ENCODE measurements at places on chromosomes 1 and 21. TPM values are rescaled to one million over a fixed set of nuclear protein-coding genes. Genes with fewer than 3 reads are reported as not detected.

Gene DAB1
- 2.3 TPM for total RNA-seq

Gene SLC25A34
- total RNA-seq: 1.5 TPM

Gene PLA2G2F
- total RNA-seq: not detected

DNA sequence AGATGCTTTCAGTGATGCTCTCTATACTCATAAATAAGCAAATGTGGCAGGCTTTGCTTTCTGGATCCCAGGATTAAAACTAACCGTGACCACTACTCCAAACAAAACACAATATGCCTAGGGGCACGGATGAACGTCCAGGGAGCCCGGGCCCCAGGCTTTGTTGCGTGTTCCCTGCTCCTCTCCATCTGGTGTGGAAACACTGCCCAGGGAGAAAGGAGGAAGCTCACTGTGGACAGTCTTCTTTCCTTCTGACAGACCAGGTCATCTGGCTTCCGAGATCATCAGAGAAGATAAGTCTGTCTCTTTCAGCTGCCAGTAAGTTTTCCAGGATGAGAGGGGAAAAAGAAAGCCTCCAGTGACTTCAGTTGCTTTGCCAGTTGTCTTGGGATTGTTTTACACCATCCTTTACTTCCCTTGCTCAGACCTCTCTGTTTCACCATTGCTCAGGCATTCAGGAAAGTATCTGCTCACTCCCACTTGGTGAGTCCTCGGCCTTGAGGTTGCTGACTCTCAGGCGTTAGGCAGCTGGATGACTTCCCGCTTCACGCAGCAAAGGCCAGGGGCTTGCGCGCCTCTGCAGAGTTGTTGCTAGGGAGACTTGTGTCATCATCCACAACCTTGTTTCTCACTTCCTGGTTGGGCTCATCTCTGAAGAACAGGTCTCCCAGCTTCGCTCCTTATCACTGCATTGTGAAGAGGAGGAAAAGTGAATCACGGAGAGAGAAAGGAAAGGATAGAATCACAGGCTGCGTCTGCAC, 20.6 kb upstream of the PGD start:
- no peak overlapping the region for H3K4me3 ChIP-seq
- peaks cover 26% of the 10 kb centered on the region for H3K36me3 ChIP-seq
- peak; percentile 78 for DNase-seq
- H3K4me1 ChIP-seq: no peaks in the 10 kb centered on the region
- no peak overlapping the region for H3K27ac ChIP-seq
- no peaks in the 10 kb centered on the region for H3K27me3 ChIP-seq

- DNase-seq: peak; percentile 38
- peaks cover 5% of the 10 kb centered on the region for H3K27me3 ChIP-seq
- H3K27ac ChIP-seq: no peak overlapping the region
- H3K4me1 ChIP-seq: peaks cover 4% of the 10 kb centered on the region
- H3K4me3 ChIP-seq: peak overlapping the region; percentile 59
These were observed 507 bp downstream of the AK5 start for GRCh38 chr1:77282187-77282865.
